Activated effector memory CD4-positive, alpha-beta T cell treated with Interleukin-2 at 50 U/mL for 16 hours (primary cell): ENCODE measurements at places on chromosomes 1 and 21.

DNA sequence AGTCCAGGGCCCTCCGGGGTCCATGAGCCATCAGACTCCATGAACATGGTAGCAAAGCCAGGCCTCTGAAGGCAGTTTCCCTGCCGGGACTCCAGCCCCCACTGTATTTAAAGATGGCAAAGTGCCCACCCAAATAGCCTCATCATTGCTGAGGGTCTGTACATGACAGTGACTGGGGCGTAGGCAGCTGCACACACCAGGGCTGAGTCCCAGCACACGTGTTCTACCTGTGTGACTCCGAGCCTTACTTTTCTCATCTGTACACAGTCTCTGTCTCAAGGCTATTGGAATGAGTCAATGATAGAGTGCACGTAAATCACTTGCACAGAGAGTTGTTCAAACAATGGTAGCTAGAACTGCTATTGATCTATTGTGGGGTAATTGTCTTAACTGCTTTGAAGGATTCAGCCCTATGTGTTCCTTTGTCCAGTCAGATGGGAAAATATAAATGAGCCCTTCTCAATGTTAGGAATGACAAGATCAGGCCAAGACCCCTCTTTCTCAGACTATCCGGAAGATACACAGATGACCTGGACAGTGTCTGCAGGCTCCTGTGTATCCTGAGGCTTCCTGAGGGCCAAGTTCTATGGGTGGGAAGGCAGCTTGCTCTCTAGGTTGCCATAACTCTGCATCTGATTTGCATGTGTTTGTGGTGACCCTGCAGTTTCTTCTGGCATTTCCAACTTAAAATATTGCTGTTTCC lies 48.9 kb downstream of the RASSF5 start:
- DNase-seq: no peak

GRCh38 chr1:6996371-6996770 lies 211.1 kb downstream of the CAMTA1 start:
- DNase-seq: no peak

DNA sequence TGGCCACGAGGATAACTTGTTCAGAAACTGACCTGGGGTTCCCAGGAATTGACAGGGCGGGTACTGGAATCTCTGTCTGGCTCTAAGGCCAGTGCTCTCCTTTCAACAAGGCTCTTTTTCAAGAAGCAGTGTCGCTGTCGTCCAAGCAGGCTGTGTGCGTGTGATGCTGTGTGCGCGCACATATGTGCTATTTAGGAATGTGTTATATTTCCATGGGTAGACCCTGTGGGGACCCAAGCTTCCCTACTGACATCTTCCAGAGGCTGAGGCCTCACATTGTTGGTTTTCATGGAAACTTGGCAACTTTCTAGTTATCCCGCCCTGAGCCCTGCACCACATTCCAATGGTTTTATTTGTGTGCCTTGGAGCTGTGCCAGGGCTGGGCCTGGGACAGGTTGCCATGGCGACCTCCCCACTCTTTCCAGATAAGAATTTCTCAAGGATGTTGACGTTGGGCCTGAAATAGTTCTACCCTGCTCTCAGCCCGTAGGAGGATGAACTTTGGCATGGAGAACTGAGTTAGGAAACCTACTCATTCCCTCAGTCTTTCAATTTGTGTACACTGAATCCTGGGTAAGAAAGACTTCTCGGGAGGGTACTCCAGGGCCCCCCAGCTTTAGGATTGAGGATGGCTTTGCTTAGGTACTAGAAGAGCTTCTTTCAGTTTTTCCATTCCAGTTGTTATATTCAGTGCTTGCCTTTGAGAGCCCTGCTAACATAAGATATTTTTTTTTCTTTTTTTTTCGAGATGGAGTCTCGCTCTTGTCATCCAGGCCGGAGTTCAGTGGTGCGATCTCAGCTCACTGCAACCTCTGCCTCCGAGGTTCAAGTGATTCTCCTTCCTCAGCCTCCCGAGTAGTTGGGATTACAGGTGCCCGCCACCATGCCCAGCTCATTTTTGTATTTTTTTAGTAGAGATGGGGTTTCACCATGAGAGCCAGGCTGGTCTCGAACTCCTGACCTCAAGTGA lies 38.8 kb upstream of the SRSF10 start:
- no peak for DNase-seq

GRCh38 chr1:25522031-25522655 lies 21.3 kb upstream of the LDLRAP1 start:
- DNase-seq: no peak

GRCh38 chr1:151864411-151864810 lies 10.9 kb upstream of the THEM5 start:
- no peak for DNase-seq

GRCh38 chr1:9193233-9193625 lies 41.3 kb upstream of the H6PD start:
- no peak for DNase-seq

DNA sequence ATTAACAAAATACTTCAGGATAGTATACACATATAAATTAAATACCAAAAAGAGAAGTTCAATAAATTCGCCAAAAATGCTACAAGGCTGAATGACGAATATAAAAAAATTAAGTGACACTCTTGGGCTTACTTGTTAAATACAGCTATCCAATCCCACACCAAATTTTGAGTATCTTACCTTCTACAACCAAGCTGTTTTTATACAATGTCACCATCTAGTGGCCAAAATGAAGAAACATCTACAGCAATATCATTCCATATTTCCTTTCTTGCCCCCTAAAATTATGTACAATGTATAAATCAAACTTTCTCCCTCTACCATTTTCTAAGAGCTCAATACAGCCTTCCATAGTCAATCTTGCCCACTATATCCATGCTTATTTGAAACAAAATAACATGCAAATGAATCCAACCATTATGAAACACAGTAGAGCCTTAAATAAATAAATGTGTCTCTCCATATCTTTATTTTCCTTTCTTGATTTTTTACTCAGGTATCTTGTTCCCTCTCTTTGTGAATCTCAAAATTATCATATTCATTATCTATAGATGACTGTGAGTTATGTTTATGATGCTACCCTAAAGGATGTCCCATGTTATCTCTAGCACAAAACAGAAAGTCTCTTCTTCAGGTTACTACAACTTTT lies 86.3 kb downstream of the ACBD6 start:
- DNase-seq: no peak

DNA sequence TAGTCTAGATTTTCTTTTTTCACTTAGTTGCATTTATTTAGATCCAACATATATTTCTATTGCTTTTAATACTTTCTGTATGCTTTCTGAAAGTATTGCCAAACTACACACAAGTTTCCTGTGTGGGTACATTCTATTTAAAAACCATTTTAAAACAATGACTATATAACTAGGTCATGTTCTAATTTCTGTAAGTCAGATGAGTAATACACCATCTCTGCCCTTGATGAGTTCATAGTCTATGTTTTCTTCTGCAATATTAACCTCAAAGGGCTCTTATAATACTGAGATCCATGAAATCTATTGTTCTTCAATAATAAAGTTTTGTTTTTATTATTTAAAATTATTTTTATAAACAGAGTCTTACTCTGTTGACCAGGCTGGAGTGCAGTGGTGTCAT lies 68.3 kb downstream of the RNASEL start:
- no peak for DNase-seq

- no peak for DNase-seq
These were observed 63.6 kb downstream of the KCNT2 start for GRCh38 chr1:196544617-196545016.

DNA sequence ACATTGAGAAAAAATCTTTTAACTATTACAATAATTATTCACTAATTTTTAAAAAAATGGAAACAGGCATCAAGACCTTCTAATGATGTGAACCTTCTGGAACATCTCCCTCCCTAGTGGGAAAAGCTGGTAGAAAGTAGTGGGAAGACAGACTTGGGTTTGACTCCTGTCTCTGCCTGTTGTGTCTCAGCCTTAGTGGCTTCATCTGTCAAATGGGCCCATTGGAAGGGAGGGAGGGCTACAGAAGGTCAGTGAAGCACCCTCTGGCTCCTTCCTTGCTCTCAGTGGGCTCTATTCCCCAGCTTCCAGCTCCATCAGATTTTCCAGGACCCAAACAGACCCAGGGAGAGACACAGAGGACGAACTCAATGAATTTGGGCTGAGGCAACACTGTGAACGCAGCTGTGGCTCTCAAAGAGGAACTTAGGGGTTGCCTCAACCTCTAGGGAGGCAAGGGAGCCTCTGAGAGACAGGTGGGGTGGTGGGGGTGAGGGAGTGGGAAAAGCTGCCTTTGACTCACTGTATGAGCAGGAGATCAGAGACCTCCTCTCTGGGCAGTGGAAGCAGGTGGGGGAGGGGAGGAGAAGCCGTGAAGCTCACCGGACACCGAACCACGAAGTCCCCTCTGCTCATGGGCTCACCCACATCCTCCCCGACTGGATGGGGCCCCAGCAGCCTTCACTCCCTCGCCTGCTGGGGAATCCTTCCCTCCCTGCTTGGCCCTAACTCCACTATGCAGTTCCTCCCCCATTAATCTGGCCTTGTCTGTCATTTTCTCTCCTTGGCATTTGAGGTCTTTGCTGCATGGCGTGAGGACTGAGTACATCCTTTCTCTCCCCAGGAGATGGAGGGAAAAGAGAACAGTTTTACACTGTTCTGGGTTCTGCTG lies 4.5 kb downstream of the CNR2 start:
- no peak for DNase-seq

- no peak for DNase-seq
These were observed 45.2 kb downstream of the HLX start for GRCh38 chr1:220924331-220924970.

GRCh38 chr21:34930971-34931370 lies 118.1 kb downstream of the RUNX1 start:
- no peak for DNase-seq

- no peak for DNase-seq
These were observed 325.9 kb downstream of the RPS6KC1 start for GRCh38 chr1:213376862-213377372.

GRCh38 chr1:6127587-6128163 lies 52.4 kb downstream of the CHD5 start:
- peak; percentile 43 for DNase-seq

DNA sequence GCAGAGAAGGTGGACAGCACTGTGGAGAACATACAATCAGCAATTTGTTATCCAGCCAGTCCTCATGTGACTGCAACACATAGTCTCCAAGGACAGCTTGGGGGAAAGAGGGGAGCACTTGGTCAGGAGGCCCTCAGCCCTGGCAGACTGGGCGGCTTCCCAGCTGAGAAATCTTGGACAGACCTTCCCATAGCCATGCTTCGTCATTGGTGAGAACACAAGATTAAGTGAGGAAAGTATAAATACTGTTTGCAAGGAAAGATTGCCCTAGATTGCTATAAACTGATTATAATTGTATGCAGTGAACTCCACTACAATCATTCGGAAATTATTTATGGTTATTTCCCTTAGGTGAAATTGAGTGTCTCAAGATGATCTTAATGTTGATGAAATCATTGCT lies 131.5 kb downstream of the LMX1A start:
- no peak for DNase-seq

DNA sequence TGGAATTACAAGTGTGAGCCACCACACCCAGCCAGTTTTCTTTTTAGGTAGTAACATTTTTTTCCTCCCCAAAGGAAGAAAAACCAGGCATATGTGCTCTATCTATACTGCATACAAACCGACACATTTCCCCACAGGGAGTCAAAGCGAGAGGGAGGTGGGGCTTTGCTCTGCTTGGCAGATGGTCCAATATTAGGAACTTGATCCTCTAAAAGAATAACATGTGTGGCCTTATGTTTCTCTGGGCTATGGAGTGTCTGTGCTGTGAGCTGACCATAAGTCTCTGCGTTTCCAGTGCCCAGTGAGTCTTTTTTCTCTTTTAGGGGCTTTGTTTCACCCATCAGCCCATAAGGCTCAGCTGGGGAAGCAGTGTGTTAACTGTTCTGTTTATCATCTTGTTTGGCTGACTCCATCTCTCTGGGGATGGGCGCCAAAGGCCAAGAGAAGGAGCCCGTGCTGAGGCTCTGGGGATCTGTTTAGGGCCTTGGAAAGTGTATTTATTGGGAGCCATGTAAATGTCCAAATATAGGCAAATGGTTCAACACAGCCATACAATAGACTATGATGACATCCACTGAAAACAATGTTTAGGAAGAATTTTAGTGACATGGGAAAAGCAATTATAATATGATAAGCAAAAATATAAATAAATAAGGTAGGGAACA lies 20.2 kb downstream of the LMOD1 start:
- DNase-seq: no peak

DNA sequence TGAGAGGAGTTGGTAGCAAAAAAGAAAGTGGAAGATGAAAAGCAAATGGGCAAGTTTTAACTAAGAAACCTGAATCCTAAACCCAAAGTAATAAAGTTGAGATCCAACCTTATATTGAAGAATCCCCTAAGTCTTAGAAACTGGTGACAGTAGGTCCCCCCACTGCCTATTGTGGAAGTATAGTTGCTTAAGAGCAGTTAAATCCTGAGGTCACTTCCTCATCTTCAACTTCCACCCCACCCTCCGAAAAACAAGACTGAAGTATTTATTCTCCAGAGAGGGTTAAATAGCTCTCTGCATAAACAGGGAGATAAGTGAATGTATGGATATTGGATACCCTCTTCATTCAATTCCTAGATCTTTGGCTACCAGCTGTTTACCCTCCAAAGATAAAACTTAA lies 3.3 kb upstream of the DSTYK start:
- DNase-seq: no peak

DNA sequence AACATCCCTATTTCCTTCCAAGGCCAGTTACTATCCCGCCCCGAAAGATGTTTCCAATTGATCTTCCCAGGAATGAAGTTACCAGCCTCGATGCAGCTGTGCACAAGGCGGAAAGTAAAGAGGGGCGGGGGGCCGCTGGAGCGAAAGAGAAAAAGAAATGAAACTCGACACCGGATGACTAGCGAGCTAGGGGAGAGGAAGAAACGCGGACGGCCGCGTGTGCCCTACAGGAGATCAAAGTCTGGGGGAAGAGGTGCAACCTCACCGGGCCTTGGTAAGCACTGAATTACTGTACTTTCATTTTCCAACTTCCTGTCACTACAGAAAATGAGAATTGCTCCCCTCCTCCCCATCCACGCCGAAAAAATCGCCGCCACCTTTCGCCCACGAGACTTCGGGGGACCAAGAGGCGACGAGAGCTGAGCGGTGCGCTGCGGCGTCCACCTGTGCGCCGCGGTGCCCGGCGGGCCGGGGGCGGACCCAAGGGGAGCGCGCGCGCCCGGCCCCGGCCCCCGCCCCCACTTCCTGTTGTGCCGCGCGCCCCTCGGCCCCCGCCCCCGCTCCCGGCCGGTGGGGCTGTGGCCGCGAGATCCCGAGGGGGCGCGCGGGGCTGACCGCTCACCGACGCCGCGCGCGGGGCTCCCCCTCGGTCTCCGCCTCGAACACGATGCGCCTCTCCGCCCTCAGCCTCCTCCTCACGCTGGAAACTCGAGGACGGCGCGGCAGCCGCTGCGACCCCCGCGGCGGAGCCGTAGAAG lies 622 bp downstream of the ELK4 start:
- peak; percentile 73 for DNase-seq

GRCh38 chr21:38139380-38140168 lies 117.2 kb upstream of the KCNJ15 start:
- DNase-seq: no peak

DNA sequence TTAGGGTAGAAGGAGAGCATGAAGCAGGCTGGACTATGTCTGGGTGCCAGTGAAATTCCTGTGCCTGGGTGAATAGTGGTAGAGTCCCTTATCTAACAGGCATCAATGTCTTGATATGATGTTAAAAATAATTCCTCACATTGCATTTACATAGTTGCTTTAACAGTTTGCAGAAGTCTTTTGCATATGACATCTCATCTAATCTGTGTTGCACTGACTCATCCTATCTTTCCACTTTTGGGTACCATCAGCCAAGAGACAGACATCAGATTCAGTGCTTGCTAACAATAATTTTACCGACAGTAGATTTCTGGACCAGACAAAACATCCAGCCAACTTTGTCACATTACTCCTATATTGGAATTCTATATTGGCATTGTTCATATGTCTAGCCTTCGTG lies 92.5 kb downstream of the WDR64 start:
- DNase-seq: no peak

- DNase-seq: no peak
These were observed 33.7 kb downstream of the GLUL start for GRCh38 chr1:182357913-182358312.
